ENCODE measurements at places on chromosomes 16 and 17.
A peak's percentile ranks its signal among the peaks of the same experiment; 100 is the strongest.

DNA sequence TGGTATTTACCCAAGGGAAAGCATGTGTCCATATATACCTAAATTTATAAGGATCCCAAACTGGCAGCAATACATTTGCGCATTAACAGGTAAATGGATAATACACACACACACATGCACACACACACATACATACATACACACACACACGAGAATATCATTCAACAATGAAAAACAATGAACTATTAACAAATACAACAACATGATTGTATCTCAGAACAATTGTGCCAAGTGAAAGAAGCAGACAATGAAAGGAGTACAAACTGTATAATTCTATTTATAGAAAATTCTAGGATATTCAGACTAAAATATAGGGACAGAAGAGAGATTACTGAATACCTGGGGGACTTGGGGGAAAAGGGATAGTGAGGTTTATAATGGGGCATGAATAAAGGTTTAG, 323.0 kb downstream of the KCNJ2 start:
- no peak for DNase-seq

DNA sequence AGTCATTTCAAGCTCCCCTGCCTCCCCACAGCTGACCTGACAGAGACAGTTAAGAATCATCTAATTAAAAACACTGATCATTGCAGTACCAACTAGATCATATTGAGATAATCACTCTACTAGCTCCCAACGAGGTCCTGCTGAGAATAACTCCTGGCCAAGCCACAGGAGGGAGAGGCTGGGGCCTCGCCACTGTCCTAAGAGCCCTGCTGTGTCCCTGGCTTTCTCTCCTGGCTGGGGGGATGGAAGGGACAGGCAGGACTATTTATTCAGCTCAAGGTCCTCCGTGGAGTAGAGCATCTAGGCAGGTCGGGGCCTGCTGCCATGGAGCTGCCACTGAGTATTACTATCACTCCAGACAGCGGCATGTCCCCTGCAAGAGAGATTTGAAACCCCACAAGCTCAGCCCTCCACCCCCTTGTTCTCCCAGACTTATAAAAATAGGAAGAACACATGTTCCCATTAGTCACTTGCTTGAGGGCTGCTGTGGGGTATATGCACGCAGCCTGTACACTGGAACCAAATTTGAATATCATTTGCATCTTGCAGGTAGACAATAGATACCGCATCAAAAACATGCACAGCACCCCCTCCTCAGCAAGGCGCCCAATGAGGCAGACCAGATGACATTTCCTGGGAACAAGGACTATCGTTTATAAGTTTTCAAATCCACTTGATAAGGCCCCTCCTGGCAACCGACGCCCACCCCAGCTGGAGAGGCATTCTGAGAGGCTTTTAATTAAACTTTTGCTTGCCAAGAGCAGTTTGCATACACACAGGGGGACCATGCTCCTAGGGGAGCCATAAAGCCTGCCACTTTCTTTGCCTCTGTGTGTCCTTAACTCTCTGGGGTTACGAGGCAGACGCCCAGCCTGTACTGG, 385.2 kb upstream of the ZFHX3 start:
- no peak for DNase-seq

DNA sequence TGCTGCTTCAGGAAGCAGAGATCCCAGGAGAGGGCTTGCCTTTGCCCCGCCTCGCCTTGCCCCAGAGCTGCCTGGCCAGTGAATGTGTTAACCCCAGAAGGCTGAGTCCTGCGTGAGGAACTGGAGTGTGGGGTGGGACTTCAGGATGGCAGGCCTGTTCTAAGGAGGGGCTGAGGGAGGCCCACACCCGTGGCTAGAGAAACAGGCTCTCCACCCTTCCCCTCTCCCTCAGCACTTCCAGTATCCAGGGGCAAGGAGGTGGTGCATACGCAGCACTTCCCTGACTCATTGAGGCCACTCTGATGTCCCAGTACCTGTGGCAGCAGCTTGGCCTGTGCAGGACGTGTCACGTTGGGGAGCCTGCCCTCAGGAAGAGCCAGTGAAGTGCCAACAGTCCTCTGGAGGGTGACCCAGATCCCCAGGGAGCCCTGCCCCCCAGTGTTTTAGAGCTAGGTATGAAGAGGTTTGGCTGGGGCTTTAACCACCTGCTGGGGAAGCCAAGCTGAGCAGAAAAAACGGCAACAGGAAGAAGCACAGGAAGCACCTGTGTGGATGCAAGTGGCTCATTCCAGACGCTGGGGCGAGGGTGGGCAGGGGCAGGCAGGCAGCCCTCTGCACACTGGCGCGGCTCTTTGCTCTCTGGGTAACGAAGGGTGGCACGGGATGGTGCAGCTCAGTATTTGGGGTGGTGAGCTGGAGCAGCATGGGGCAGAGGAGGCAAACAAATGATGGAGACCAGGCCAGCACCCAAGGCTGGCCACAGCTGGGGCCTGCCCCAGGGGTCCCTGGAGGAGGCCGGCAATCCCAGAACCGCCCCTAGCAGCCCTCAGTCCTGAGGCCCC, 14.7 kb upstream of the CTCF start:
- DNase-seq, result no peak

DNA sequence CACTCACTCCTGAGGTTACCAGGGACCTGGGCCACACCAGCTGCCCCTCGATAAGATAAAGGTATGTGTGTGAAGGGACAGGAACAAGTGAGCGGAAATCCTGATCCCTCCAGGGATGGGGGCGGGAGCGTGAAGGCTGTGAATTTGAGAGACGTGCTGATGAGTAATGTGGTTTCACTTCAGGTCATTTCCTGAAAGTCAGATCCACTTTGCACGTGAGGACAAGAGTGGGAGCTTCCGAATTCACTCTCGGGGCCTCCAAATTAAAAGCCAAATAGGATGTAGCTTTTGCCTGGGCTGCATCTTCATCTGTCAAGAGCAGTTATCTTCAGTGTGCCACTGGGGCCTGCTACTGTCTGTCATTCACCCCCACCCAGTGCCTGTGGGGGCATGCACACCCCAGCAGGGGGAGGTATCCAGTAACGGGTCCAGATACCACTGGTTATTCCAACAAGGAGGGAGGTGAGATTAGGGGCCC, 87.4 kb upstream of the LHX1 start:
- peak; percentile 36 for DNase-seq

GRCh38 chr16:30380072-30380802, 2.1 kb downstream of the SEPTIN1 start:
- no peak for DNase-seq

All from T-helper 2 cell (primary cell).